Activated CD4-positive, alpha-beta memory T cell treated with anti-CD3 and anti-CD28 coated beads for 36 hours (primary cell): ENCODE measurements at places on chromosomes 1 and 21.

GRCh38 chr1:222767152-222767571 is 30.2 kb downstream of the FAM177B start:
- H3K4me3 ChIP-seq = no peak overlapping the region
- H3K36me3 ChIP-seq = peaks cover 10% of the 10 kb centered on the region
- H3K4me1 ChIP-seq = peaks cover 2% of the 10 kb centered on the region
- H3K27ac ChIP-seq = no peak overlapping the region

DNA sequence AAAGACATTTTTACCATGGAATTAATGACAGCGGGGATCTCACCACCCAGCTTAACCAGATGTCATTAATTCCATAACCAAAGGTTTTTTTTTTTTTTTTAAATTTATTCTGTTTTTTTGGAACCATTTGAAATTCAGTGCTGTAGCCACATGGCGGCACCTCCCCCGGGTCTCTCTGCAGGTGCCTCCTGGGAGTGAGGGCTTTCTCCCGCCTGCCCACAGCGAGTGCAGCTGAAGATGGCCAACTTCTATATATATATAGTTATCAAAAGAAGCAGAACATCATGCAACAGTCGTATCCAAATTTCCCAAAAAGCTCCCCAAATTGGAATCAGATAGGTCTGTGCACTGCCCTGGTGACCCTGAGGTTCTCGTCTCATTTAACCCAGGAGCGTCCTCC is 3.6 kb downstream of the KRTAP10-8 start:
- no peak overlapping the region for H3K27ac ChIP-seq
- H3K4me3 ChIP-seq = no peak overlapping the region
- DNase-seq = no peak

DNA sequence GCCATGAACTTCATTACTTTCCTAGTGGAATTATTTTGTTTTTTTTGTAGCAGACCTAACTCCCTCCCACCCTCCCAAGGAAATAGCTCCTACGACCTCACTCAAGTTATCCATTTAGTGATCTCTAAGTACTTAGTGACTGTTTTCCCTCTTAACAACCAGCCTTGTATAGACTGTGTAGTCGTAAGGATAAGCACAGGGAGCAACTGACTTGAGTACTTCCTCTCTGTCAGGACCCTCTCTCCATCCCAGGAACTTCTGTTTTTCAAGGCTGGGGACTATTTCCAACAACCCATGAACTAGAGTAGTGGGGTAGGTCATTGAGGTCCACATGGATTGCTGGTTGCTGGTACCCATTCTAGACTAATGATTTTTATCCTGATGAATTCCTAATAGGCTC is 1.9 kb downstream of the AGO1 start:
- no peak for DNase-seq
- peaks cover 46% of the 10 kb centered on the region for H3K4me1 ChIP-seq
- no peak overlapping the region for H3K27ac ChIP-seq
- no peaks in the 10 kb centered on the region for H3K27me3 ChIP-seq

DNA sequence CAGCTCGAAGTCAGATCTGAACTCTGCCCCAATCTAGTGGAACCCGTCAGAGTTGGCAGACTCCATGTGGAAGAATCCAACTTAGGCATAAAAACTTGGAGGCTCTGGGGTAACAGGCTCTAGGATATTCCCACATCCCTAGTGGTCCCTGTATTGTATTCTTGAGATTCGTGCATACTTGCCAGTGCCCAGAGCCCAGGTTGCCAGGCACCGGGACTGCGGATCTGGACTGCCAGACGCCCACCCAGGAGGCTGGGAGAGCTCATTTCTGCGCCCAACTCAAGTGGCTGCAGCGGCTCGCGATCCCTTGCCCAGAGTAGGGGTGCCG is 1.1 kb downstream of the GRIK1 start:
- no peak for DNase-seq
- peaks cover 4% of the 10 kb centered on the region for H3K4me1 ChIP-seq
- H3K27me3 ChIP-seq = peaks cover 23% of the 10 kb centered on the region
- no peak overlapping the region for H3K4me3 ChIP-seq

GRCh38 chr1:101314244-101314643 is 77.4 kb downstream of the S1PR1 start:
- no peaks in the 10 kb centered on the region for H3K36me3 ChIP-seq
- peak; percentile 69 for DNase-seq
- H3K4me1 ChIP-seq = peaks cover 54% of the 10 kb centered on the region
- H3K4me3 ChIP-seq = no peak overlapping the region
- no peak overlapping the region for H3K27ac ChIP-seq
- H3K27me3 ChIP-seq = peaks cover 2% of the 10 kb centered on the region
